ENCODE measurements at places on chromosomes 12 and 14.

DNA sequence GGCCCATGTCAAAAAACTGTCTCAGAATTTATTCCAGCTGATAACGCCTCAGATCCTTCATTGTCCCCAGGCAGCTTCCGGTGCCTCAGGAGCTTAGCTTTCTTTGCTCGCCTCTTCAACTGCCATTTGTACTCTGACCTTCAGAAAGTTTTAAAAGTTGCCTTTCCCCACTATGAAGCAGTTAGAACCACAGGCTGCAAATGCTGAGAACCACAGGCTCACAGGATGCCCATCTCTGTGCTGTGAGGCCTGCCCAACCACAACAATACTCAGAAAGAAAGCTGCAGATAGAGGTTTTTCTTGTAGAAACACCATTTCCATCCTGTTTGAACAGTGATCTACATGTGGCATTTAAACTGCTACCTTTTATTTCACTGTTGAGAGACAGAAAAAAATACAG lies 131.1 kb downstream of the PRKCH start:
- DNase-seq, result no peak

DNA sequence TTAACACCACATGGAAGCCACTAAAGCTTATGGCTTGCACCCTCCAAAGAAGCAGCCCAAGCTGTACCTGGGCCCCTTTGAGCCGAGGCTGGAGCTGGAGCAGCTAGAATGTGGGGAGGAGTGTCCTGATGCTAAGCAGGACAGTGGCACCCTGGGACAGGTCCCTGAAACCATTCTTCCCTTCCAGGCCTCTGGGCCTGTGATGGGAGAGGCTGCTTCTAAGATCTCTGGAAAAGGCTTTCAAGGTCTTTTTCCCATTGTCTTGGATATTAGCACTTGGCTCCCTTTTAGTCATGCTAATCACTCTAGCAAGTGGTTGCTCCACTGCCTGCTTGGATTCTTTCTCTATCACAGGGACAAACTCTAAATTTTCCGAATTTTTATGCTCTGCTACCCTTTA lies 40.9 kb downstream of the OSBPL8 start:
- no peak for DNase-seq

- DNase-seq, result no peak
Observed at GRCh38 chr14:98593361-98593761, 678.6 kb downstream of the BCL11B start.

DNA sequence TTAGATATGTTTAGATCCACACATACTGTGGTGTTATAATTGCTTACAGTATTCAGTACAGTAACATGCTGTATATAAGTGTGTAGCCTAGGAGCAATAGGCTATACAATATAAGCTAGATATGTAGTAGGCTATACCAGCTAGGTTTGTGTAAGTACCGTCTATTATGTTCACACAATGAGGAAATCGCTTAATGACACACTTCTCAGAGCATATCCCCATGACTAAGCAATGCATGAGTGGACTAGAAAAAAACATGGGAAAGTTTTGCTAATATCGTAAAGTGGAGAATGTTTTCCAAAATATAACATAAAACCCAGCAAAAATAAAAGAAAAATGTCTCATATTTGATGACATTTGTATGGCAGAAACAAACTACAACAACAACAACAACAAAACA lies 27.3 kb downstream of the AKAP3 start:
- DNase-seq, result no peak

DNA sequence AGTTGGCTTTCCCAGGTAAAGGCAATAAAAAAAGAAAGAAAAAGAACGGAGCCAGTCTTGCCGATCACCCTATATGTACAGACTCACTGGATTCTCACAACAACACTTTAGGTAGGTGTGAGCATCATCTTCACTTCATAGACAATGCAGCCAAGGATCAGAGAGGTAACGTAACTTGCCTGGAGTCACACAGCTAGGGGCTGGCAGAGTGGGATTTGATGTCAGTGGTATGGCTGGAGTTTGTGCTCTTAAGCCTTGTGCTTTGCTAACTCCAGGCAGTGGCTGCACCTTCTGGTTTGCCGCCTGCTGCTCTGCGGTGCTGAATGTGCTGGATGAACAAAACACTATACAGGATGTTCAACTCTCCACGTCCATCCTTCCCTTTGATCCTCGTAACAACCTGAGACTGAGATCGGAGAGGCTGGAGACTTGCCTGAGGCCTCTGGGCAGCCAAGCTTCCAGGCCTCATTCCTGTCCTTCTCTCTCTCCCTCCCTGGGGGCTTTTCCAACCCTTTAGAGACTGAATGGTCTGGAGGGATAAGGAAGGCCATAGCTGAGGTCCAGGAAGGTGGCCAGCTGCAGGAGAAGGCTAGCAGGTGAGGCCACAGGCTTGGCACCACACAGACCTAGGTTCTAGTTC lies 8.1 kb downstream of the ISM2 start:
- DNase-seq, result no peak

GRCh38 chr12:28040246-28040645 lies 67.7 kb upstream of the PTHLH start:
- no peak for DNase-seq

- no peak for DNase-seq
Observed at GRCh38 chr12:65016881-65017650, 104.0 kb downstream of the WIF1 start.

DNA sequence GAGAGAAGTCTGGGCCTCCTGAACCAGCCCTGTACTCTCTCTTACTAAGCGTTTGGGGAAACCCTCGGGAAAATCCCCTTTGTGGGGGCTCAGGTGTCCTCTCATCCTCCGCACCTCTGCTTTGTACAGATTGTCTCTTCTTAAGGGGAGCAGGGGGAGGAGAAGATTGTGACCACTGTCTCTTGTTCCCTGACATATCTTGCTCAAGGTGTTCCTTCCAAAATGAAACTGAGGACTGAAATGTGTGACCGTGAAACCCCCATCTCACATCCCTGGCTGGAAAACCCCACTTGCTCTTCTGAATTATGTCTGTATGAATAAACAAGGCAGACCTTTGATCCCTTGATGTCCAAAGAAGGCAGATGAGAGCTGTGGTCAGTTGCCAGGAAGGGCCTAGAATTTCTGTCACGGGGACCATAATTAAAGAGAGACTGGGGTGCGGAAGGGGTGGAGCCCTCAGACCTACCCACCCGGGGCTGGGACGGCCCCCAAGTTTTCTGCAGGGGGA lies 369.8 kb downstream of the AACS start:
- DNase-seq, result no peak

Data from BJ (cell line).